Fibroblast of pulmonary artery (primary cell): ENCODE measurements at places on chromosomes 7 and 10.

- peak; percentile 65 for DNase-seq
These were observed 46.5 kb downstream of the AMPH start for GRCh38 chr7:38584443-38585210.

- no peak for DNase-seq
These were observed 51.7 kb upstream of the SH2B2 start for GRCh38 chr7:102234801-102235550.

DNA sequence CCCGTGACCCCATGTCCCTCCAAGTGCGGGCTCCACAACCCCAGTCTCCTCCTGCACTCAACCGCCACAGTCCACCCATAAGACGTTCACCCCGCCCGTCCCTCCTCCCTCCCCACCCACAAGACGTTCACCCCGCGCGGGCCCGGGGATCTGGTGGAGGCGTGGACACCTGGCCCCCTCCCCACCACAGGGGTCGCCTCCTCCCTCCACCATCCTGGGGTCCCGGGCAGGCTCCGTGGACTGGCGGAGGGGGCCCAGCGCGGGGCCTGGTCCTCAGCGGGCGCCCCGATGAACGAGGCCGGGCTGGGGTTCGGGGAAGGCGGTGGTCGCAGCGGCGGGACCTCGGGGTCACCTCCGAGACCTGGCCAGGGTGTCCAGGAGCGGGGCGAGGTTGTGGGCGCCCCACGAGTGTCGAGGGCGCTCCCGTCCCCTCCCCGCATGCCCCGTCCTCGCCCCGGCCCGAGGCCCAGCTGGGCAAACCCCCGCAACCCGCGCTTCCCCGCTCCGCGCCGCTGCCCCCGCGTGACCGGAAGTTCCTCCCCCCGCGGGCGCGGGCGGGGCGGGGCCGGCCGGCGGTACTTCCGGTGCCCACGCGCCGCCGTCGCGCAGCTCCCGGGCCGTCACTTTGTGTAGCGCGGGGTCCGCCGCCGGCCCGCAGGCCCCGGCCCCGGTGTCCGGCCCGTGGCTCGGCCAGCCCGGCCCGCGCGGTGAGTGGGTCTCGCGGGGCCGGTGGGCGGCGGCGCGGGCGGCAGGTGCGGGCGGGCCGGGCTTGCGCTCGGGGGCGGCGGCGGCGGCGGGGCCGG is at the start of gene ZNF316:
Gene ZNF316 (plus strand): TSS at position 578 of the 803 bp plus-strand sequence. CDS start 5,092 bp downstream, outside the sequence.
- peak; percentile 52 for DNase-seq

- no peak for DNase-seq
These were observed 2.5 kb upstream of the MUC3A start for GRCh38 chr7:100946766-100947365.

DNA sequence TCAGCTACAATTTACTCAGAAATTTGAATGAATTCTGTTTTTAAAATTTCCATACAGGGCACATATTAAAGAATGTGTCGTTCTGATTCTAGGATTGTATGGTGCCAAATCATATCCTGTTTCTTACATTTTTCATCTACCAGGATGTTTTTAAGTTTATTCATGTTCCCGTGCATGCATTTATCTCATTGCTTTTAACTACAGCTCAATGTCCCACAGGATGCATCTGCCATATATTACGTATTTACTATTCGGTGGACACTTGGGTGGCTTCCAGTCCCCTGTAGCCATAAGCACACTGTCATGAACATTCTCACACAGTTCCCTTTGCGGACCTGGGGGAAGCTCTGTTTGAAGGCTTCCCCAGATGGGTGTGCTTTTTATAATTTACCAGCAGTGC is 122.3 kb downstream of the CCDC71L start:
- peak; percentile 64 for DNase-seq

DNA sequence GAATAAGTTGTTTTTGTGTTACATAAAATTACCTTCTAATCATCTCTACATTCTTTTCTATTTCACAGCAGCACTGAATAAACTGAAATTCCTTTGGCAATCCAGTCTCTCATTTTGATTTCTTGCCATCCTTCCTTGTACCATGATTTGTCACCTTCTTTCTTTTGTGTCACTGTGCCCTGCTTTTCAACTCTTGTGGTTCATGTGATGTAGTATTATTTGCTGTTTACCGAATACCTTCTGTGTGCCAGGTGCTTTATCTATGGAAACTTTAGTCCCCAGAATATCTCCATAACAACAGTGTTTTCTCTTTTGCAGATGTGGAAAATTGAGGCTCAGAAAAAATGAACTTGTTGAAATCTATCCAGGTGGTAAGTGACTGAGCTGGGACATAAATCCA is 220.3 kb downstream of the STK31 start:
- no peak for DNase-seq

- peak; percentile 66 for DNase-seq
These were observed 298.7 kb downstream of the BAMBI start for GRCh38 chr10:28975891-28976531.
